Activated naive CD4-positive, alpha-beta T cell treated with anti-CD3 and anti-CD28 coated beads for 36 hours (primary cell): ENCODE measurements at places on chromosomes 4 and X.

GRCh38 chrX:30948051-30948450, 59.0 kb upstream of the TAB3 start:
- DNase-seq = no peak

DNA sequence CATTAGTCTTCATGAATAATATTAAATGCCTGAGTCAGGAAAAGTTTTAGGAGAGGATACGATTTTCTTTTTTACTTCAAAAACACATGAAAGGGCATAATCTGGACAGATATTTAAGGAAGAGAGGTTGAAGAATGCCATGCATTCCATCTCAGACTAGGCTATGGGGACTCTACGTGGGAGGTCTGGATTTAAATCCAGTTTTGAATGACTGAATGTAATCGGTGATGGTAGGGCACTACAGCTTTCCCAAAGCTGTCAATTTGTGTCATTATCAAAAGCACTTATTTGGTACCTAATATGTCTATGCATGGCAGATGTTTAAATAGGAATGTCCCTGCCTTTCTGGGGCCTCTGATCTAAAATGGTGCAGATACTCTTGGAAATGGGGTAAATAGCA, 59.3 kb upstream of the RPL34 start:
- no peak for DNase-seq

DNA sequence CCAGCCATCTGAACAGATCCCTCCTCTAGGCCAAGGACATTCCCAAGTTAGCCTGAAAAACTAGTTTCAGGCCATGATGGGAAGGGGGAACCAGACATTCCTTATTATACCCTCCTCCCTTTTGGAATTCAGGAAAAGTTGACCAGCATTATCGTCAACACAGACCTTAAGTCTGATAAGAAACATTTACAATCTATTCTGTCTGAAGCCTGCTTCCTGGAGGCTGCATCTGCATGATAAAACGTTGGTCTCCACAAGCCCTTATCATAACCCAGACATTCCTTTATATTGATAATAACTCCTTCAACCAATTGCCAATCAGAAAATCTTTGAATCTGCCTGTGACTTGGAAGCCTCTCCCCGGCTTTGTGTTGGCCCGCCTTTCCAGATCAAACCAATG, 44.3 kb downstream of the EFHC2 start:
- no peak for DNase-seq

GRCh38 chr4:67727124-67727850, 26.3 kb upstream of the UBA6 start:
- no peak for DNase-seq

GRCh38 chr4:170015285-170015684, 10.9 kb downstream of the MFAP3L start:
- DNase-seq = no peak

DNA sequence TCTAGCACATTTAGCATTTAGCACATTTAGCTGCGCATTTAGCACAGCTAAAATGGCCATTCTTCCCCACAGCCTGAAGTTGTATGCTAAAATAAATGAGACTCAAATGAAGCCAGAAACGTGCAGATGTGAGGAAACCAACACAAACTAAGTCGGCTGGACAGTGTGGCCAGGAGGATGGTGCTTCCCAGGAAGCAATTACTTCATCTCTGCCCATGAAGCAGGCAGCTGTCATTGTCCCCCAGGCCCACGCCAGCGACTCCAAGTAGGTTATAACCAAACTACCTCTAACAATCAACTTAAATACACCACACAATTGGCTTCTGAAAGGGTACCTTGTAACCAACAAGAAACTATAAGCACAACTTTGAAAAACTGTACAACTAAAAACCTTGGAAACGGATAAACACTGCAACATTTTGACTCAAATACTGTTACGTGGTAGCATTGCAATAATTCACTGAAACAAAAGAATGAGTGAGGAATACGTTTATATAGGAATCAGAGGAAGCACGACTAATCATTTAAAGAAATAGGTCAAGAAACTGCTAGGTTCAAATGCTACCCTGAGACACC, 39.2 kb downstream of the AFAP1 start:
- DNase-seq = no peak

GRCh38 chr4:157706155-157706554, 466.7 kb downstream of the GASK1B start:
- DNase-seq = no peak

GRCh38 chr4:11564021-11564420, 135.3 kb upstream of the HS3ST1 start:
- no peak for DNase-seq

DNA sequence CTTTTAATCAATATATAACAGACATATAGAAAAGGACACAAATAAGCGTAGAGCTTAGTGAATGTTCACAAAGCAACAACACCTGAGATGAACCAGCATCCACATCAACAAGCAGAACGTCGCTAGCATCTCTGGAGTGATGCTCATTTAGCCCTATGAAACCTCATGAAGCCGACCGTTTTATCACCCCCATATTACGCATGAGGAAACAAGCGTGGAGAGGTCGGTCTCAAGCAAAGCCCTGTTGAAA, 524 bp upstream of the RPS3A start:
- DNase-seq = no peak

- no peak for DNase-seq
These were observed 85.2 kb downstream of the MAPK10 start for GRCh38 chr4:86274642-86275041.

- DNase-seq = no peak
These were observed 232.3 kb downstream of the PABPC4L start for GRCh38 chr4:133969202-133969848.

DNA sequence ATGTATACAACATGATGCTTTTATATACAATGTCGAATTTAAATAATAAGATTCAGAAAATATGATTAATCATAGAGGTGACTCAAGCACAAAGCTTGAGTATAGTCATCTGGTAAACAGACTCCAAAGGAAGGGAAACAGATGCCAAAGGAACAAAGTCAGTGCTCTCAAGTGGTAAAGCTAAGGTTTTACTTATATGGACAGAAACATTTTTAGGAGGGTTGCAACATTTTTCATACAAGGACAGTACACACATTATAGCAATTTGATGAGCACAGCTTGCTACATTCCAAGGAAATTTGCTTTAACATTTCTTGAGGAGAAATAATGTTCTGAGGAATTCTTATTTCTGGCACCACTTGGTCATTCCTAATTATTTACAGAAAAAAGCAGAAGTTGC, 333.4 kb upstream of the AADAT start:
- no peak for DNase-seq

DNA sequence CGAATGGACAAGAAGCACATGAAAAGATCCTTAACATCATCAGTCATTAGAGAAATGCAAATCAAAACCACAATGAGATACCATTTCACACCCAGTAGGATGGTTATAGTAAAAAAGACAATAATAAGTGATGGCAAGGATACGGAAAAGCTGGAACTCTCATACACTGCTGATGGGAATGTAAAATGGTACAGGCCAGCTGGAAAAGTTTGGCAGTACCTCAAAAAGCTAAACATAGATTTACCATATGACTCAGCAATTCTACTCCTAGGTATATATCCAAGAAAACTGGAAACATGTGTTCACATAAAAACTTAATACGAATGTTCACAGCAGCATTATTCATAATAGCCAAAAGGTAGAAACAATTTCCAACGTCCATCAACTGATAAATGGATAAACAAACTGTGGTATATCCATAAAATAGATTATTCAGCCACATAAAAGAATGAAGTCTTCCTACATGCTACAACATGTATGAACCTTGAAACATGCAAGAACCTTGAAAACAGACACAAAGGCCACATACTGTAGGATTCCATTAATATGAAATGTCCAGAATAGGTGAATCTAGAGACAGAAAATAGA, 11.9 kb downstream of the RPS6KA3 start:
- no peak for DNase-seq

GRCh38 chrX:111257733-111258132, 12.6 kb downstream of the CAPN6 start:
- DNase-seq = no peak

DNA sequence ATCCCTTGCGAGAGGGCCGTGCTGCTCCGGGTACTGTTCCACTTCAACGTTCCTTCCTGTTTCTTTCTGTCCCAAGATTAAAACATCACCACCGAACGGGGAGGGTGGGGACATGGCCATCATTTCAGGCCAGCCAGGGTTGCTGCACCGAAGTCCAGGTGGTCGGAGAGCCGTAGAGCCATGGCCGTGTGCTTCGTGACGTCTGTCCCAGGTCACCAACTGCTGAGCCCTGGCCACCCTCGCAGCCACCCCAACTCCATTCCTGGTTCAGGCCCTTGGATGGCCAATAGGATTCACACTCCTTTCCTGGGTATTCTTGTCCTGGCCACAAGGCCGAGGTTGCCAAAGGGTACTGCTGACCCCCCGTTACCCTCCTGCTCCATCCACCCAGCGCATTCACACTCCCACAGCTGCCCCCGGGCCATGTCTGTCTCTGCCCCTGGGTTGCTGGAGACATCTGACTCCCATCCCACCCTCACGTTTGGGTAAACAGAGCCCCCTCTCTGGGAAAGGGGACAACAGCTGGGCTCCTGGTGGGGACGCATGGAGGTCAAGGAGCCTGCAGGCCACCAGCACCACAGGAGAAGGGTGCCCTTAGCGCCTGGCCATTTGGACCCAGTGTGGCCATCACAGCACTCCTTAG, 103.2 kb downstream of the HMX1 start:
- DNase-seq = no peak

- DNase-seq = no peak
These were observed 19.9 kb downstream of the DHX15 start for GRCh38 chr4:24564488-24564887.

DNA sequence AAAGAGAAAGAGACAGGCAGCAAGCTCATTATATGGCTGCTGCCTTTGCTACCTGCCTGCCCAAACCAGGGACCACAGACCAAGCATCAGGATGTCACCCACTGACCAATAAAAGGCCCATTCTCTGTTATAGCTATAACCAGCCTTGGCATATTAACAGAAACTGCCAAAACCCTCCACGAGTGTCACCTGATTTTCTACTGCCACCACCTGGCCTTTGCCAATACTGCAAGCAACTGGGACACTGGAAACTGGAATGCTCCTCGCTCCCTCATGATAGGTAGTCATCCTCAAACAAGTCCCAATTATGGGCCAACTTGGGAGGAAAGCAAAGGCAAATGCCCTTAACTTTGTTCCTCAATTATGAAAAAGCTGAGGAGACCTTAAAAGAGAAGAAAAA, 76.0 kb downstream of the SPIN4 start:
- peak; percentile 38 for DNase-seq

GRCh38 chr4:39823191-39823590, 125.3 kb downstream of the UBE2K start:
- no peak for DNase-seq

DNA sequence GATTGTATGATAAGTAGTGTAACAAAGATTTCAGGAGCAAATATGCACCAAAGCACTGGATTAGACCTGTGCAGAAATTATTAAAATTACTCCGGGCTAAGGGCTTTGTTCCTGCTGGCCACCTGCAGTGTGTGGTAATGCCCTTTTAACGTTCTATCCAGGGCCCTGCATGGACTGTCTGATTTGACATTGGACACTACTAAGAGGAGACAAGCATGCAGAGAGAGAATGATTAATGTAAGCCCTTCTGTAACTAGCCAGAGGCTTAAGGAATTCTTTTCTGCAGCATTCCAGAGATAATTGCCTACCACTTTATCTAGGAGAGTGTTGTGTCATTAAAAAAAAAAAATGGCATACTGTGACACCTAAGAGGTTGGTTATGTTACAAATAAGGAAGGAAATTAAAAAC, 117.0 kb downstream of the PCDH7 start:
- DNase-seq = no peak

- no peak for DNase-seq
These were observed 42.4 kb upstream of the ATOH1 start for GRCh38 chr4:93786149-93786548.
